ENCODE measurements at places on chromosomes 12 and 14. TPM values are rescaled to one million over a fixed set of nuclear protein-coding genes. Genes with fewer than 3 reads are reported as not detected.
A peak's percentile ranks its signal among the peaks of the same experiment; 100 is the strongest.

DNA sequence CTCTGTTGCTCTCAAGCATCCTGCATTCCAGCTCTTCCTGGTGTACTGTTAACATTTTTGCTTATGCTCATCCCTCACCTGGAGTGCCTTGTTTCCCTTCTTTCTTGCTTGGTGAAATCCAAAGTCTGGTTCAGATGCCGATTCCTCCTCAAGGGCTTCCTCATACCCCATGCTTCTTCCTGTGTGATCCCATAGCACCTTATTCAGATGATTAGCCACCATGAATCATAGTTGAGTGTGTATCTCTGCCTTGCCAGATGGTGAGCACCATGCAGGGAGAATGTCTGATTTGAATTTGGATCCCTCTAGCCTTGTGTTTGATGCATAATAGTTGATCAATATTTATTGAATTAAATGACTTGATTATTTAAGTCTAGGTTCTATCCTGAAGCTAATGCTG lies 39.4 kb upstream of the ANO4 start:
- no peaks in the 10 kb centered on the region for H3K4me1 ChIP-seq
- DNase-seq, result no peak
- H3K4me3 ChIP-seq, result no peak overlapping the region
- H3K27me3 ChIP-seq, result no peaks in the 10 kb centered on the region
- no peak overlapping the region for H3K27ac ChIP-seq

GRCh38 chr12:27777141-27777540 lies 2.9 kb upstream of the KLHL42 start:
- H3K27ac ChIP-seq, result no peak overlapping the region
- peaks cover 9% of the 10 kb centered on the region for H3K27me3 ChIP-seq
- H3K4me3 ChIP-seq, result no peak overlapping the region
- peaks cover 10% of the 10 kb centered on the region for H3K36me3 ChIP-seq

- H3K4me1 ChIP-seq, result peaks cover 56% of the 10 kb centered on the region
- peaks cover 18% of the 10 kb centered on the region for H3K36me3 ChIP-seq
- peak; percentile 51 for DNase-seq
- H3K27me3 ChIP-seq, result no peaks in the 10 kb centered on the region
- peak overlapping the region; percentile 86 for H3K4me3 ChIP-seq
Observed at GRCh38 chr14:89418452-89418851, 1.4 kb upstream of the FOXN3 start.

GRCh38 chr12:18430425-18431048 lies 169.2 kb downstream of the PIK3C2G start:
- no peak overlapping the region for H3K27ac ChIP-seq
- H3K36me3 ChIP-seq, result no peaks in the 10 kb centered on the region
- no peaks in the 10 kb centered on the region for H3K27me3 ChIP-seq

GRCh38 chr14:50335989-50336824 lies 24.1 kb downstream of the DMAC2L start:
- no peaks in the 10 kb centered on the region for H3K27me3 ChIP-seq
- no peak for DNase-seq
- peak overlapping the region; percentile 49 for H3K4me3 ChIP-seq
- H3K4me1 ChIP-seq, result peaks cover 12% of the 10 kb centered on the region
- H3K36me3 ChIP-seq, result peaks cover 27% of the 10 kb centered on the region
- peak overlapping the region; percentile 87 for H3K27ac ChIP-seq

CPNE8 gene
- total RNA-seq, result 1.3 TPM

DNA sequence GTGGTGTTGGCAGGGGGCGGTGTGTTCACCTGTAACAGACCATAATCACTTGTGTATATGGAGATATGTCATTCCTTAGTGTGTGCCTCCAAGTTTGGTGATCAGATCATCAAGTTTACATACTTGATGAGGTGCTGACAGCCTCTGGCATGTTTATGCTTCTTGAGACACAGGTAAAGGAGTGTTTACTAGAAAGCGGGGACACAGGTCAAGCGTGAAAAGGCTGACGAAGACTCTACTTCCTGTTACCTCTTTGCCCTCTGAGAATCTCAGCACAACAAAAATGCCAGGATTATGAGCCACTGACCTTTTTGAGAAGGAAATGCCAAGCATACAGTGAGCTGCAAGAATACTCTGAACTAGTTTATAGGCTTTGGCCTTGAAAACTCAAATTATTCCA lies 29.6 kb downstream of the PRDM4 start:
- H3K4me1 ChIP-seq, result no peaks in the 10 kb centered on the region
- H3K4me3 ChIP-seq, result no peak overlapping the region
- peaks cover 25% of the 10 kb centered on the region for H3K36me3 ChIP-seq
- no peak for DNase-seq

DNA sequence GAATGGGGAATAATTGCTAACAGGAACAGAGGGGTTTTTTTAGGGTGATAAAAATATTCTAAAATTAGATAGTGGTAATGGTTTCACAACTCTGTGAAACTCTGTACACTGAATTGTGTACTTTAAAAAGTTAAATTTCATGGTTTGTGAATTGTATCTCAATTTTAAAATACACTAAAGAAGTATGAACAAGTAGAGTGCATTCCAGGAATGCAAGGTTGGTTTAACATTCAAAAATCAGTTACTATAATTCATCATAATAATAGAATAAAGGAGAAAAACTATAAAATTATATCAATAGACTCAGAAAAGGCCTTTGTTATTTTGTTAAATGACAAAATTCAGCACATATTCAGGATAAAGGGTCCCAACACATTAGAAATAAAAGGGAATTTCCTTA lies 11.1 kb upstream of the BATF start:
- no peak overlapping the region for H3K27ac ChIP-seq
- H3K27me3 ChIP-seq, result no peaks in the 10 kb centered on the region
- no peak for DNase-seq
- no peak overlapping the region for H3K4me3 ChIP-seq

GRCh38 chr12:4829161-4829792 lies 80.4 kb upstream of the KCNA1 start:
- H3K4me3 ChIP-seq, result peak overlapping the region; percentile 79
- peaks cover 69% of the 10 kb centered on the region for H3K36me3 ChIP-seq
- peaks cover 81% of the 10 kb centered on the region for H3K4me1 ChIP-seq
- peak overlapping the region; percentile 94 for H3K27ac ChIP-seq
- DNase-seq, result peak; percentile 43
- H3K27me3 ChIP-seq, result no peaks in the 10 kb centered on the region

DNA sequence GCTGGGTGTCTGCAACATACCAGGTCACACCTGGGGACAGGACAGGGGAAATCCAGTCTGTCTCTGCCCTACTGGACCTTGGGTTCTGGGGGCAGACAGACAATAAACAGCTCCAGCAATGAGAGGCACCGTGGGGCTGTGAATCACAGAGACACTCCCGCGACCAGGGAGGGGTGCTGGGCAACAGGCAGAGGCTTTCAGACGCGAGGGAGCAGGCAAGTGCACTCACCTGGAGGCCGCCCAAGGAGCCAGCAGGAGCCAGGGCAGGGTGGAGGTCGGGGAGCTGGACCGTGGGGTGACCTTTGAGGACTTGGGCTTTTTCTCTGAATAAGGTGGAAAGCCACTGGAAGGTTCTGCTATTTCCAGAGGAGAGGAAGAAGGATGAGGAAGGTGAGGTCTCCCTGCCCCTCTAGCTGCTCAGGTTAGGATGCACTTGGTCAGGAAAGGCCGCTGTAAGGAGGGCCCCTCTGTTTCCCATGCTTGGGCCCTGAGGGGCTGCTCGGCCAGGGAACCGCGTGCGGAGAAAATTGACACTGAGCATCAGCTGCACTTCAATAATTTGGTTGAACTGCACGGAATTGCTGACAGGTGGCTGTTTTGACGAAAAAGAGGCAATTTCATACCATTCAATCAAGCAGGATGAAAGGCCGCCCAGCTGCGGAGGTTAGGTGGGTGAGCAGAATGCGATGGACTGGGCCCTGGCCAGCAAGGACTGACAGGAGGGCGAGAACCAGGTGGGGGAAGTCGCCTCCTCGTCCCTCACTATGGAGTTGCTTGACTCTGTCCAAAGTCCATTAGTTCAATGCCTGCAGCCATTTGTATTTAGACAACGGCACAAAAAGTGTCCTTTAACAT lies 42.2 kb downstream of the JAG2 start:
- peaks cover 5% of the 10 kb centered on the region for H3K4me1 ChIP-seq
- no peak overlapping the region for H3K27ac ChIP-seq
- peaks cover 23% of the 10 kb centered on the region for H3K27me3 ChIP-seq
- H3K36me3 ChIP-seq, result no peaks in the 10 kb centered on the region

GYS2 gene
- total RNA-seq, result not detected

TSPAN11 gene
- not detected for total RNA-seq

DNA sequence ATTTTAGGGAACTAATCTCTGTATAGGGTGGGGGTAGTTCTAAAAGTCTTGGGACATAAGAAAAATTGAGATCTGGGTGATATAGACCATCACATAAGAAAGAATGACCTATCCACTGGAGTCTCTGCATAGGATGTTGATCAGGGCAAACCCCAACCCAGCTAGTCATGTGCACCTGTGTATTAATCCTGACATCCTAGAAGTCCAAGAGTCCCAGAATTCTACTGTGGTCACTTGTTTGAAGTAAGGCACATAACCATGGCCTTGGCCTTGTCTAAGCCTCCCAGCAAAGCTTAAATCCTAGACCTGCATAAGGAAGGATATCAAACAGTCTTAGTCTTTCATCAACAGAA lies 334.1 kb upstream of the DCN start:
- no peaks in the 10 kb centered on the region for H3K4me1 ChIP-seq
- H3K27ac ChIP-seq, result no peak overlapping the region
- H3K36me3 ChIP-seq, result no peaks in the 10 kb centered on the region
- no peak overlapping the region for H3K4me3 ChIP-seq

- H3K4me3 ChIP-seq, result no peak overlapping the region
- H3K36me3 ChIP-seq, result no peaks in the 10 kb centered on the region
Observed at GRCh38 chr14:29442696-29443095, 485.0 kb downstream of the PRKD1 start.

PUS1 gene
- 57.3 TPM for total RNA-seq

SLC6A12 gene
- not detected for total RNA-seq

GRCh38 chr14:22883173-22883976 lies at the start of gene REM2:
Gene REM2, plus strand, starts transcription at chr14:22883222. Its CDS starts 66 bp downstream, at chr14:22883288.
- peaks cover 8% of the 10 kb centered on the region for H3K36me3 ChIP-seq
- peaks cover 29% of the 10 kb centered on the region for H3K27me3 ChIP-seq
- peaks cover 26% of the 10 kb centered on the region for H3K4me1 ChIP-seq
- no peak for DNase-seq
- H3K4me3 ChIP-seq, result no peak within 1 kb of the TSS

DNA sequence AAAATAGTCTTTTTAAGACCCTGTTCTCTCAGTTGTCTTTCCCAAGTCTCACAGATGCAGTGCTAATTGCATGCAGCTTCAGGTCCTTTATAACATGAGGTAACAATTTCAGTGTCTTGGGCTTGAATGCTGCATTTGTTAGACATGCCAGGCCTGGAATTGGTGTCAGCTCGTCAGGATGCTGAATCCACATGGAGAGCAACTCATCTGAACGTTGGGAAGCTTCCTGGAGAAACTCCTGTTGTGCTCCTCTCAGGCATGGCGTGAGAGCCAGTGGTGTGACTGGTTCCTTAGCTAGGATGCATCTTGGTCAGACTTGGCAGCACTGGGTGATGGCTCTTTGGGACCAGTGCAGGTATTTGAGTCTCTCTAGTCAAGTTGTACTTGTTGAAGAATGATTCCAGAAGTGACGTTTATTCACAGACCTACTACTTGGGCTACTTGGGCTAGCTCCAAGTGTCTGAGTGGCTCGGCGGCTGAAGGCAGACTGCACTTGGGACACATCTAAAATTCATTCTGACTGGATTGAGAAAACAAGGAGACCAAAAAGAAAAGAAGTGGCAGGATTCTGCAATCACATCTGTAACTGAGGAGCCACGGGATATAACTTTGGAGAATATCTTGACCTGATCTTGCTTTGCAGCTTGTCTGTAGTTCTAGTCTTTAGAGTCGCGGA lies 134.8 kb upstream of the ARHGAP5 start:
- H3K4me3 ChIP-seq, result no peak overlapping the region
- no peaks in the 10 kb centered on the region for H3K27me3 ChIP-seq
- H3K27ac ChIP-seq, result no peak overlapping the region
- no peak for DNase-seq
- H3K36me3 ChIP-seq, result no peaks in the 10 kb centered on the region
